Pulmonary artery endothelial cell (primary cell): ENCODE measurements at places on chromosomes 12 and 14.

- DNase-seq: no peak
These were observed 83.6 kb upstream of the DIO3 start for GRCh38 chr14:101477648-101478047.

GRCh38 chr12:27076928-27077327 is 5.5 kb downstream of the C12orf71 start:
- no peak for DNase-seq

- DNase-seq: no peak
These were observed 592.7 kb downstream of the ETNK1 start for GRCh38 chr12:23217667-23218066.

DNA sequence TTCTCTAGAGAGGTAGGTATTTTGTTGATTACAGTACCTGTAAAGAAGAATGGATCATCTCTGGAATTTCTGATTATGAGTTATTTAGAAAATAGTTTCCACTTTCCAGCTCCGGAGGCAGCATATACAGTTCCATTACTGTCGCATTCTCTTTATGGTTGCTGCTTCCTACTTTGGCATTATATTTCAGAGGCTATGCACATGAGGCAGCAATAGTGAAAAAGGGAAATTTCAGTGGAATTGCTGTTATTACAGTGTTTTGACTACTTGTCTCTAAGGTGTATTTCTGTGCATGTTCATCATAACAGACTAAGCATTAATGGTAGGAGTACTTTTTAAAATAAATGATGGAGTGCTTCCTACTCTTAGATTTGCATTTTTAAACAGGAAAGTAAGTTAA is 10.2 kb downstream of the GNG2 start:
- DNase-seq: no peak

- no peak for DNase-seq
These were observed 53.6 kb downstream of the AKAP6 start for GRCh38 chr14:32382704-32383103.

GRCh38 chr12:126784328-126784921 is 1482.5 kb upstream of the TMEM132C start:
- DNase-seq: no peak

DNA sequence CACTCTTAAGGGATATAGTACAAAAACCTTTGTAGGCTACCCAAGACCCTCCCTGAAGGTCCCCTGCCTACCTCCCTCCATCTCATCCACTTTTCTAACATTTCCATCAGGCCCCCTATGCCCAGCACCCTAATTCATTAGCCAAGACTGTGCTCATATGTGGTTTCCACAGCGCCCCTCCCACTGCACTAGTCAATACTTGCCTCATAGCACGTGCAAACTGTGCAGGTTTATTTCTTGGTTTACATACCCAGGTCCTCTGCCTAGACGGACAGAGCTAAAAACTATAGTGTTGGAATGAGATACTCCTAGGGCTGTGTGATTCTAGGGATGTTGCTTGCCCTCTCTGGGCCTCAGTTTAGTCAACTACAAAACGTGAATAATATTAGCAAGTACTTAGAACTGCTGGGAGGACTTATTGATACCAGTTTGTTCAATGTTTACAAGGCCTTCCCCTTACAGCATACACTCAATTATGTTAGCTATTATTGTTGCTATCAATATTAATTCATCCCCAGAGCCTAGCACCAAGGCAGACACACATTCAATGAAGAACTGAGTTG is 50.4 kb downstream of the NUAK1 start:
- no peak for DNase-seq

GRCh38 chr14:41623736-41624135 is 17.1 kb downstream of the LRFN5 start:
- DNase-seq: no peak

DNA sequence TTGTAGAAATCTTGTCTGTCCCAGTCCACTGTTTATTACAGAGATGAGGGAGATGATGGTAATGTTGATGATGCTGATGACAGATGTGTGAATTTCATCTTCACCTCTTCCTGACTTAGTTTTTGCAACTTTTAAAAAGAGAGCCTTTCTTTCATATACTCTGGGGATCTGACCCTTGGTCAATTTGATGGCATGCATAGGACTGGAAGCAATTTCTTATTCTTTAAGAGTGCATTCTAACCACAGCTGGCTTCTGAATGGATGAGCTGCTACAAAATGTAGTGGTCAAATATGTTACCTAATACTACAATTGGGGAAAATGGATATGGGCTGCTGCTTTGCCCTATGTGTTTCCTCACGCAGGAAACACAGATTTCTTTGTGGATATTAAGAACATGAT is 80.8 kb downstream of the MYRFL start:
- no peak for DNase-seq

DNA sequence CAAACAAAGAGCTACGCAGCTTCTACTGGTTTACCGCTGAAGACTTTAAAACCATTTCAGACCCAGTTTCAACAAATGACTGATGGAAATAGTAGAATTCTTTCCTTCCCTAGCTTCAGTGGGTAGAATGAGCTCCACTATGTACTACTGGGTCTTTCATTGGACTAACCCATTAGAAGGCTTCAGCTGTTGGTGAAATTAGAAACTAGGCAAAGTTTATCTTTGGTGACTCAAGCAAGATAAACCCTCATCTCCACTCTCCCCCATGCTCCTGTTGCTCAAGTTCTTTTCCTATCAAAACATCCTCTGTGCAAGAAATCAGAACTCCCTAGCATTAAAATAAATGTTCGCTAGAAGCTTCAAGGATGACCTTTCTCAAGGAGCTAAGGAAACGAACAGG is 159.2 kb downstream of the PAWR start:
- DNase-seq: no peak

GRCh38 chr12:47941871-47942613 is 21.4 kb upstream of the TMEM106C start:
- DNase-seq: no peak

- DNase-seq: no peak
These were observed 250.8 kb downstream of the SLC6A15 start for GRCh38 chr12:84661786-84662185.

- no peak for DNase-seq
These were observed 1.6 kb upstream of the ASB2 start for GRCh38 chr14:93977790-93978581.

GRCh38 chr14:61332658-61333029 is 11.3 kb downstream of the PRKCH start:
- DNase-seq: no peak

- DNase-seq: no peak
These were observed 176.0 kb upstream of the DYRK2 start for GRCh38 chr12:67472539-67472938.

- no peak for DNase-seq
These were observed 679.0 kb downstream of the AACS start for GRCh38 chr12:125744201-125744600.

- no peak for DNase-seq
These were observed 8.4 kb upstream of the CIT start for GRCh38 chr12:119885549-119885948.

DNA sequence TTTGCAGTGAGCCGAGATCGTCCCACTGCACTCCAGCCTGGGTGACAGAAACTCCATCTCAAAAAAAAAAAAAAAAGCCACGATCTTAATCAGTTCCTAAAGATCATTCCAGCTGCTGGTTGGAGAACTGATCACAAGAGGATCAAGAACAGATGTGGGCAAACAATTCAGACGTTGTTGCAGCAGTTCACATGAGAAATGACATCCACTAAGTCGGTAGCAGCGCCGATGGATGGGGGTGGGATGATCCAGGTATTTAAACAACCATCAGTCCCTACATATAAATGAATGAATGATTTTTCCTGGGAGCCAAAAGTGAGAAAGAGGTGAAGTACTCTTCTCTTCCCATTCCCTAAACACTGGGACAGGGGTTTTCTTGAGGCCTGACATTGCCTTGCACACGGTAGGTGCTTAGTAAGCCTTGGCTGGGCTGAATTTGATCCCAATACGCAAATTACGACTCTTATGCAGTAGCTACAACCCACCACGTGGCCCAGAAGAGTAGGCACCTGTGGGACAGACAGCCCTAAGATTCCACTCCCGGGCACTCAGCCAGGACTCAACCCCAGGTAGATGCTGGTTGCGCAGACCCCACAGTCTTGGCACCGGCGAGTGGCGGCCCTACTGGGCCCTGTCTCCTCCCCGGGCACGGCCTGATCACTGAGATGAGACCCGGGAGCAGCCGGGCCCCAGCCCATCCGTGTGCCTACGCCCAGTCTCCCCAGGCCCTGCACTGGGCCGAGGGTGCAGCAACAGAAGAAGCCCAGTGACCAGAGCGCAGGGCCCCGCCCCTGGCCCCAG is 565 bp downstream of the SPRYD3 start:
- DNase-seq: no peak

DNA sequence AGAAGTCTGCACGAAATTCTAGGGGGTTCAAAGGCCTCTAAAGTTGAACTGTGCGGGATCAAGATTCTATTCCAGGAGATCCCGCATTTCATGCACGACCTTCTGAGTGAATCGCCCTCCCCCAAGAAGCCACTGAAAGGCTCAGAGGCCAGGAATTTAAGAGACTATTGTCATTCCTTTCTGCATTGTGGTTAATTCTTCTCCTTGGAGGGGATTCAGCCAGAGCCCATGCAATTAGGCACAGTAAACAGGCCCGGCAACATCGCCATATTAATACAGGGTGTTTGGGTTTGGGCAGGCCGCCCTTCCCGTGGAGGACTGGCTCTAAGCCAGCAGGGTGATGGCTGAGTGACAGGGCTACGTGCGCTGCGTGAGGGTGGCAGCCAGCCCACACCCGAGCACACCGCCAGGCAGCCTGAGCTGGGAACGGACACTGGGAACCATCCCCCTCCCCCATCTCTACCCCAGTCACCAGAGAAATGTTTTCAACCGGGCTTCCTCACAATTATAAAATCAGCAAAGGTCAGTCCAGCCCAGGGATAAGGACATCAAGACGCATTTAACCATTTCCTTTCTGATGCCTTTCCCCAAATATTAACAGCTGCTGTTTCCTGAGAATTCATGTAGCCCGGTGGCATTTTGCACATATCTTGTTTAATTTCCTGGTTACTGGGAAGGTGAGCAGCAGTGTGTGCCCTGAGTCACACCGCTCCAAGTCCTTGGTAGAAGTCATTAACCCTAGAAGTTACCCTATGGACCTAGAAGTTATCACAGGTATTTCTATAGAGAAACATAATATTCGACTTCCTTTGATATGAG is 12.5 kb downstream of the EGLN3 start:
- DNase-seq: no peak

- no peak for DNase-seq
These were observed 361.8 kb downstream of the C12orf50 start for GRCh38 chr12:87667378-87667777.
